Stimulated activated CD8-positive, alpha-beta memory T cell treated with anti-CD3 and anti-CD28 coated beads, Interleukin-4, amount 100 ng/mL, for 4 hours (primary cell): ENCODE measurements at places on chromosomes 7 and 10.

- DNase-seq = no peak
Observed at GRCh38 chr7:121447243-121447910, 51.3 kb upstream of the FAM3C start.

DNA sequence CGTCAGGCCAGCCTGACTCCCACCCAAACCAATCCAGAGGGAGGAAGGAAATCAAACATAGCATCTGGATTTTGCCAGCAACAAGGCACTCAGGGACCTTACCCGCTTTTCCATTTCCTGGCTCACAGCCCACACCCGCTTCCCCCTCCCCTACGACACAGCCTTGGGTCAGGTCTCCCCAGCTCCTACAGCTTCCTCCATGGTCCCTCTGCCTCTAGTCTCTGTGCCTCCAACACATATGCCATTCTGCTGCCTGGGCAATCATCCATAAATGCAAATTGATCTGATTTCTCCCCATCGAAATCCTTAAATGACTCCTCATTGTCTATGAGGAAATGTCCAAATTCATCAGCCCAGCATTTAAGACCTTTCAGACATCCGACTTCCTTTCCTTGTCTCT, 53.2 kb upstream of the CUX1 start:
- no peak for DNase-seq

GRCh38 chr10:85139124-85139523, 810.7 kb downstream of the CCSER2 start:
- DNase-seq = no peak

DNA sequence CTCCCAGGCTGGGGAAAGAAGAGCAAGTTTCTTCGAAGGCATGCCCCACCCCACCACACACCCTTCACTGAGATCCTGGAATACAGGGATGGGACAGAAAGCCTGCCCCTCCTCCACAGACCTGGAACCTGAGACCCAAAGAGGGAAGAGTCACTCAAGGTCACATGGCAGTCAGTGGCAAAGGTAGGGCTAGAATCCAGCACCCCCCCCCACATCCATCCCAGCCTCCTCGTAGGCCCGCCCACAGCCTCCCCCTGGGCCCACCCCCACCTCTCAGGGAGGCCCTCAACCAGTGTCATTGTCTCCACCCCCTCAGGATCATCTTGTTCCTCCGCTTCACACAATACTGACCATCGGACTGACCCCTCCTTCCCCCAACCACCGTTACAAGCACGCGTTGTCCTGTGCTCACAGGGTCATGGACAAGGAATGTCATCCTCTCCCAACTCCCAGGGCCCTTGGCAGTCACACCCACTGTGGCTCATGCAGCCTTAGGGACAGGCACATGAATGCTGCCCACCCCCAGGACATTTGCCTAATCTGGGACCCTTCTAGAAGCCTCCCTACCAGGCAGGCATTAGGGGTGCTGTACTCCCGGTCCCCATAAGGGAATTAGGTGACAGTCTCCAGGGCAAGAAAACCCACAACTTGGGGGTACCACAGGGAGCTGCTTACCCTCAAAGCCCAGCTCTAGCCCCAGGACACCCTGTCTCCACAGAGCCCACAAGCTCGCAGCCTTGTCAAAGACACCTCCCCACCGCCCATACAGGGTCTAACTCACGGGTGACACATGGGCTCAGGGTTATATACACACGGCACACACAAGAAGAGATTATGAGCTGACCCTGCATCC, 1.4 kb downstream of the KCNH2 start:
- DNase-seq = no peak

GRCh38 chr7:48350515-48350914, 179.3 kb downstream of the ABCA13 start:
- no peak for DNase-seq

DNA sequence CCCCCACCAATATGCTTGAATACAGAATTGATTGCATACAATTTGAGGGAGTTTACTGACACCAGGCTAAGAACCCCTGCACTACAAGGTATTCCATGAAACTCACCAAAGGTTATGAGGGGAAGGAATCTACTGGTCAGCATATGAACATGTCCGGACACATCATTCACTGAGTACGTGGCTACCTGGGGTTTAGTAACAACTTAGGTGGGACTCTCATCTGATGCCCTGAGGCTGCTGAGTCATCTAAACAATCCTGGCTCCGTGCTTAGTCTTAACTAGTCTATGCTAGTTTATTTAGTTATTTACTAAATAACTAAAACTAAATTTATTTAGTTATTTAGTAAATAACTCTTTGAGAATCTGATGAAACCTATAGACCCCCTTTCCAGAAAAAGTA, 11.3 kb downstream of the PI4K2A start:
- no peak for DNase-seq

- DNase-seq = no peak
Observed at GRCh38 chr10:101011517-101012423, 12.2 kb downstream of the LZTS2 start.

- DNase-seq = no peak
Observed at GRCh38 chr10:12679636-12680035, 321.9 kb downstream of the CCDC3 start.
